ENCODE measurements at places on chromosomes 11 and 22.

DNA sequence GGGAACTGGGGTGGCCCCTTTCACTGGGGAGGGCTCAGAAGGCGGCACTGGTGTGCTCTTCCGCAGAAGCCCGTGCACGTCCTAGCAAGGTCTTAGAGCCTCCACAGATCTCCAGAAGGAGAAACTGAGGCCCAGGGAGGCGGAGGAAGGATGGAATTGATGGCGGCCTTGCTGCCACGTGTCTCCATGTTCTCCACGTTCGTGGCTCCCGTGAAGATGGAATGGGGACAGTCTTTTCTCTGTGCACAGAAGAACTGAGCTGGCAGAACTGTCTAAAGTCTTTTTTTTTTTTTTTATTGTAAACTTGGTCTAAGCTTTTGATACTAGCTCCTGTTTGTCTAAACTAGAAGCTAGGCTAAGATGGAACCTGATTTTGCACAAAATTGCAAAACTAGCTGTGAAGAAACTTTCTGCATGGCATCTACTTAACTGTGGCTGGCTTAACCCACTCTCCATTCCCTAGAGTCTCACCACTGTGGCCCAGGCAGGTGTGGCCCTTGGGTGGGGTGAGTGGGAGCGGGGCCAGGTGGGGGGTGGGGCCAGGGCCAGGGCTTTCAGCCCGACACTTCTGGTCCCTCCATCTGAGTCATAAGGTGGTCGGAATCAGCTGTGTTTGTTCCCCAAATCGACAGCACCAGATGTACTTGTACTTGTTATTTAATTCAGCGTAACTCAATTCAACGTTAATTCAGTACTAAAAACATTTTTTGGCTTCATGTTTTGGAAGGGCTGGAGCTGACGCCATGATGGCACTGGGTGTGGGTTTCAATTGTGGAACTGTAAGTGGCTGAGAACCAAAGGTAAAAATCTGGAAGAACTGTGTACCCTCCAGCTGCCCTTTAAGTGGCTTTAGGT is 120.7 kb downstream of the MPPED1 start:
- no peak for DNase-seq

- no peak for DNase-seq
Measured at GRCh38 chr11:13114566-13115379, 105.7 kb downstream of the RASSF10 start.

DNA sequence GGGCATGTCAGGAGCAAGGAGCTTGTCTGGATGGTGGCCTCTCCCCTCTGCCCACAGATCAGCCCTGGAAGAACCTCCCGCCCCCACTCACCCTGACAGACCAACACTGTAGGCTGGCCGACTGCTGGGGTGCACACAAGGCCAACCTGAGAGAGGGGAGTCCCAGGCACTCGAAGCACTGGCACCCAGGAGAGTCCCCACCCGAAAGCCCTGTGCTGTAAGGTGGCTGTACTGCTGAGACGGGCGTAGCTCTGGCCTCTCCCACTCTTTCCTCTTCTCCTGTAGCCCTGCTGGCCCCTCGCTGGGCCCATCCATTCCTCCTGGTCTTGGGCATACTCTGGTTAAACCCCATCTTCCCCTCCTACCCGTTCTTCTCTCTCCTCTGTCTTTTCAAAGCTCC is 39.7 kb downstream of the MYO7A start:
- no peak for DNase-seq

DNA sequence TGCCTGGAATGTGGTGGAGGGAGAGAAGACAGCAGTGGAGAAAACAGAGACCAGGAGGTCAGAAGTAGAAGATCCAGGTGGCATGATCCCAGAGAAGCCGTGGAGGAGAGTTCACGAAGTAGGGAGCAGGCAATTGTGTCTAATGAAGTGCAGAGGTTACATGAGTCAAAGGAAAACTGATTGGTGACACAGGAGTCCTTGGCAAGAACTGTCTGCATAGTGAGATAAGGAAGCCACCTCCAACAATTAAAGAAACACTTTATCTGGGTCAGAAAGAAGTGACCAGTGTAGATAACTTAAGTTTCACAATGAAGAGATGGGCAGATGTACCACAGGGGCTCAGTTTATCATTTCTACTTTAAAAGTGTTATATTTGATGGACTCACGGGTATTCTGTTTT is 57.0 kb upstream of the PTH start:
- no peak for DNase-seq

DNA sequence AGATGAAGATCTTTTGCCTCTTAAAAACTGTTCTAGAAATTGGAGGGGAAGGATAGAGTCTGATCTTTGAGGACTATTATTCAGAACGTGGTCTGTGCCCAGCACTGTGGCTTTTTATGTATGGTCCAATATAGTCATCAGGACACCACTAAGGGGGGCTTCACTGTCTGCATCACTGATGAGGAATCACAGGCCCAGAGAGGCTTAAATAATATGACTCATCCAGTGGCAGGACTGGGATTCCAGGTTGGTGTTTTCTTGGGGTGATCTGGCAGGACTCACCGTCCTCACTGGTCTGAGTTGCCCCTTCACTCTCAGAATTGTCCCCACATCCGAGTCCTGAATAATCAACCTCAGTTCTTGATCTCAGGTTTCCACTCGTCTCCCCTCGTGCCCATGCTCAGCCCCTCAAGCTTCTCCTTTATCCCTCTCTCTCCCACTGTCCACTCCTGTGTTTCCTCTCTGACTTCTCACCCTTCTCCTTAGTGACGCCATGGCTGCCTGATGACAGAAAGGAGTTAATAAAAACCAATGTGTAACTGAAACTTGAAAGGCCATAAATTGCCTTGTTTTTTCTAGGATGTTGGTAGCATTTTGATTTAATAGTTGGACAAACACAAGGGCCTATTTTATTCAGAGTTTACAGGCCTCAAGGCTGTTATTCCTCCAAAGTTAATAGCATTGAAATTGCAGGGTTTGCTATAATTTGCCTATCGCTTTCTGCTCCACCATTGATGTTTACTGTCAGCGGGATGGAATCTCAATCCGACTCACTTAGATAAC is 95.7 kb upstream of the NNMT start:
- no peak for DNase-seq

GRCh38 chr11:120432056-120433018 is 79.2 kb upstream of the GRIK4 start:
- peak; percentile 10 for DNase-seq

DNA sequence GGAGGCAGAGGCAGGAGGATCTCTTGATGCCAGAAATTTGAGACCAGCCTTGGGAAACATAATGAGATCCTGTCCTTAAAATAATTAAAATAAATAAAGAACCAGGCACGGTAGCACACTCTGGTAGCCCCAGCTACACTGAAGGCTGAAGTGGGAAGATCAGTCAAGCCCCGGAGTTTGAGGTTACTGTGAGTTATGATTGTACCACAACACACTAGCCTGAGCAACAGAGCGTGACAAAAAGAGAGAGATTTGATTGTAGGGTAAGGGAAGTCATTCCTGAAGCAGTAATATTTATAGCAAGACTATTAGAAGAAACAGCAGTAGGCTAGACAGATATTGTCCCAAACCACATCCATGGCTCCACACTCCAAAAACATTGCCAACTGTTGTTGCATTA is 1408.4 kb upstream of the TENM4 start:
- DNase-seq = no peak

- DNase-seq = no peak
Measured at GRCh38 chr11:131662317-131662972, 292.0 kb downstream of the NTM start.
